ENCODE measurements at places on chromosomes 3 and 15.

- peak; percentile 71 for DNase-seq
Observed at GRCh38 chr3:88142094-88142624, 7.6 kb upstream of the C3orf38 start.

DNA sequence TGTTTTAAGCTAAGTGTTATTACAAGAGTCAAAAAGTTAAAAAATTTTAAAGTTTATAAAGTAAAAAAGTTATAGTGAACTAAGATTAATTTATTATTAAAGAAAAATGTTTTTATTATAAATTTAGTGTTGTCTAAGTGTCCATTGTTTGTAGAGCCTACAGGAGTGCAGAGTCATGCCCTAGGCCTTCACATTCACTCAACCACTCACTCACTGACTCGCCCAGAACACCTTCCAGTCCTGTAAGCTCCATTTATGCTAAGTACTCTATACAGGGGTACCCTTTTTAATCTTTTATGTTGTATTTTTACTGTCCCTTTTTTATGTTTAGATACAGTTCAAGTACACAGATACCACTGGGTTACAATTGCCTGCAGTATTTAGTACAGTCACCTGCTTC is 37.2 kb downstream of the EEFSEC start:
- DNase-seq = peak; percentile 67

GRCh38 chr3:149494022-149494758 is 19.7 kb downstream of the TM4SF4 start:
- peak; percentile 62 for DNase-seq

DNA sequence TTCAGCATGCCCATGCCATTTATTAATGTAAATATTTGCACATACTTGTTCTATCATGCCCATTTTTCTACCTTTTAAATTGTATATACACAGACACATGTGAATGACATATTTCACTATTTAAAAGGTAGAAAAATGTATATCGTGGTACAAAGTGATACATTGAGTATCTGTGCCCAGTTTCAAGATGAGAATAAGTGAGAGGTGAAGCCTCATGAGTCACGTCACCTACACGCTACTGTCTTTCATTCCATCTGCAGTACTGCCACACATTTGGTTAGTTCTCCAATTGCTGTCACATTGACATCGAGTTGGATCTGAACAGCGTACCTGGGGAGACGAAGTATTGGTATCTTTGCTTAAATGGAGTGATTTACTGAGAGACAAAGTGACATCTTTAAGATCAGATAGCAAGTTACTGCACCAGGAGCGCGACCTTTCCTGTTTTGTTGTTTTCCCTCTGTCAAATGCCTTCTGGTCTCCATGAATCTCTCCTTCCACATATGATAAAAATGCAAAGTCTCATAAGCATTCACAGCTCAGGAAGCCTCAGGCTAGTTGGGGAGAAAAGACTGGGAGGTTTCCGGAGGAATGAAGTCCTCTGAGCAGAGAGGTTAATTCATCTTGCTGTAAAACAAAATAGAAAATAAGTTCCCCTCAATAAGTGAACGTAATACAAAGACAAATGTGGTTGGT is 12.0 kb downstream of the GREM1 start:
- DNase-seq = no peak

GRCh38 chr15:31338879-31339557 is 12.4 kb downstream of the KLF13 start:
- DNase-seq = no peak

GRCh38 chr15:65828585-65828984 is 36.5 kb upstream of the DENND4A start:
- no peak for DNase-seq

DNA sequence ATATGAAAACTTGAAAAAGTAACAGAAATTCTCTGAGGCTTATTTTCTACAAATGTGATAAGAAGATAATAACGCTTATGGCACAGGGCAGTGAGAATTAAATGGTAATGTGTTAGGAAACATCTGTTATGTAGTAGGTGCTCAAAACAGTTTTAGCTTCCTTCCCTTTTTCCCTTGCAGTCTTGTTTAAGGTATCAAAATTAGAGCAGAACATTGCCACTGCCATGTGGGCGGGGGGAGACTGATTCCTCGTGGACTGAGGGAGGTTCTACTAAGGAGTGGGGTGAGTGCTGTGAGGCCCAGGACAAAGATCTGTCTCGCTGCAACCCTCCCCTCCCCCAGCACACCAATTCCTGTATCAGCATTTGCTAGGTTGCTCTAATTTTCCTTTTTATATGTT is 702.4 kb downstream of the TUSC7 start:
- DNase-seq = no peak

GRCh38 chr3:29525254-29525881 is 244.5 kb downstream of the RBMS3 start:
- DNase-seq = no peak

- peak; percentile 73 for DNase-seq
Observed at GRCh38 chr3:49703443-49703927, 14.1 kb downstream of the RNF123 start.

- no peak for DNase-seq
Observed at GRCh38 chr3:133428552-133428951, 28.7 kb downstream of the BFSP2 start.

- no peak for DNase-seq
Observed at GRCh38 chr3:190357468-190357867, 30.5 kb upstream of the CLDN16 start.

- peak; percentile 53 for DNase-seq
Observed at GRCh38 chr3:194323785-194324735, 27.1 kb downstream of the CPN2 start.

DNA sequence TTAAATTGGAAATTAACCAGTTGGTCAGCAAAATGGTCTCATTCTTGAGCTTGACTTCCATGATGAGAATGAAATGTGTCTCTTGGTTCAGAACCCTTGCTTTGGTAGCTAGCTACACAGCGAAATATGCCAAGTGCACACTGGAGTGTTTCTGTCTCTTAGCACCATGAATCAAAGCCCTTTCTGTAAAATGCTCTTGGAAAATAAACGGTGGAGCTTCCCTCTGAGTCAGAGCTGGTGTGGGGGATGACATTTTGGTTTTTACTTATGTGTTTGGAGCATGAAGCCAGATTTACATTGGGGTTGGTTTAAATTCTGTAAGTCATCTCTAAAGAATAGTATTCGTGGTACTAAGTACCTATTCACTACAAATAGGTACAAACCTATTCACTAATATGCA is 85.1 kb upstream of the NANOGP8 start:
- no peak for DNase-seq

DNA sequence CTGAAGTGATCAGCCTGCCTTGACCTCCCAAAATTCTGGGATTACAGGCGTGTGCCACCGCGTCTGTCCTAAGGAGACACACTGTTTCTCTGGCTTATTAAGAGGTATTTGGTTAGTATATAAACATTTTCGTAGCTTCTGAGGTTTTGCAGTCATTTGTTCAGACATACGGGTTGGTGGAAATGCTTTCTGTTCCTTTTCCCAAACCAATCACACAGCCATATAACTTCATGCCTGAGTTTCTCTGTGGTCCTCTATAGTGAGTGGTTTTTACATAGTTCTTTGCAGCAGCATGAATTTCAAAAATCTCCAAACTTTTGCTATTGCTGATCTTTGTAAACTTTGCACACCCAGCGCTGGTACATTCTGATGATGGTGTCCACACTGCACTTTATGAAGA is 100.5 kb downstream of the AKAP13 start:
- no peak for DNase-seq

- no peak for DNase-seq
Observed at GRCh38 chr15:77616072-77616471, 16.6 kb downstream of the LINGO1 start.

DNA sequence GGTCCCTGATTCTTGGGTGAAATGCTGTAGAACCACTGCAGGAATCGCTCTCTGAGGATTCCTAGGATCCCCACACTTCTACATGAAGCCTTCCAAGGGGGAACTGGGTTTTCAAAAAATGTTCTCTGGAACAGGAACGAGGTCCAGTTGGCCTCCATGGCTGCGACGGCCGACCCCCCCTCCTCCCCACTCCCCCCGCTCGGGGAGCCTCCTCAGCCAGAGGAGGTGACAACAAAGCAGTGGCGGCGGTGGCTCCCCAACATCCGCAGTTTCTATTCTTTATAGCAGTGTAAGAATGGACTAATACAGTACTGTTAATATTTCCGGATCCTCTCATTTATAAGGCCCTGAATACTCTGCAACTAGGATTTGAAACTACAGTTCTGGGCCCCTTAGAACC is 84.0 kb upstream of the PLAAT1 start:
- no peak for DNase-seq

Data from epithelial cell of esophagus (primary cell).